Mesangial cell (primary cell): ENCODE measurements at places on chromosomes 12 and 14. TPM values are rescaled to one million over a fixed set of nuclear protein-coding genes. Genes with fewer than 3 reads are reported as not detected.

The CIROP gene
- not detected in 2 replicates for total RNA-seq

The SMOC1 gene
- total RNA-seq = 0.13 and 0.16 TPM in 2 replicates

The OTUB2 gene
- total RNA-seq = 3.7 and 4.1 TPM in 2 replicates

The SLC25A21 gene
- total RNA-seq = 2.1 and 3.4 TPM in 2 replicates

The LMNTD1 gene
- not detected in 2 replicates for total RNA-seq

The CRACR2A gene
- total RNA-seq = 1.8 and 8.1 TPM in 2 replicates

The NINJ2 gene
- 0.16 and 0.76 TPM in 2 replicates for total RNA-seq

The INHBE gene
- total RNA-seq = 3.9 and 7.9 TPM in 2 replicates

The CPNE6 gene
- total RNA-seq = not detected in 2 replicates

The OTOGL gene
- under 0.01 TPM in 1 of 2 replicates, not detected in the other for total RNA-seq

The RGS6 gene
- total RNA-seq = not detected in 2 replicates

The DPF3 gene
- 0.25 and 2.0 TPM in 2 replicates for total RNA-seq

The KRT79 gene
- total RNA-seq = 0.16 TPM in 1 of 2 replicates, not detected in the other

The PROX2 gene
- not detected in 2 replicates for total RNA-seq

The RERG gene
- 5.7 and 14.6 TPM in 2 replicates for total RNA-seq

The NPFF gene
- total RNA-seq = 1.5 TPM in 1 of 2 replicates, not detected in the other

The GNB3 gene
- total RNA-seq = 0.51 and 1.5 TPM in 2 replicates

The COL2A1 gene
- 0.49 and 0.51 TPM in 2 replicates for total RNA-seq
